Calu3 (cell line): ENCODE measurements at places on chromosomes 12 and 14. TPM values are rescaled to one million over a fixed set of nuclear protein-coding genes. Genes with fewer than 3 reads are reported as not detected.

- H3K27me3 ChIP-seq = no peaks in the 10 kb centered on the region
- H3K27ac ChIP-seq = no peak overlapping the region
- no peaks in the 10 kb centered on the region for H3K4me1 ChIP-seq
- H3K36me3 ChIP-seq = no peaks in the 10 kb centered on the region
- no peak overlapping the region for H3K4me3 ChIP-seq
Measured at GRCh38 chr12:42819846-42820245, 230.3 kb upstream of the PRICKLE1 start.

Gene E2F7
- total RNA-seq = 31.2 and 40.2 TPM in 2 replicates

DNA sequence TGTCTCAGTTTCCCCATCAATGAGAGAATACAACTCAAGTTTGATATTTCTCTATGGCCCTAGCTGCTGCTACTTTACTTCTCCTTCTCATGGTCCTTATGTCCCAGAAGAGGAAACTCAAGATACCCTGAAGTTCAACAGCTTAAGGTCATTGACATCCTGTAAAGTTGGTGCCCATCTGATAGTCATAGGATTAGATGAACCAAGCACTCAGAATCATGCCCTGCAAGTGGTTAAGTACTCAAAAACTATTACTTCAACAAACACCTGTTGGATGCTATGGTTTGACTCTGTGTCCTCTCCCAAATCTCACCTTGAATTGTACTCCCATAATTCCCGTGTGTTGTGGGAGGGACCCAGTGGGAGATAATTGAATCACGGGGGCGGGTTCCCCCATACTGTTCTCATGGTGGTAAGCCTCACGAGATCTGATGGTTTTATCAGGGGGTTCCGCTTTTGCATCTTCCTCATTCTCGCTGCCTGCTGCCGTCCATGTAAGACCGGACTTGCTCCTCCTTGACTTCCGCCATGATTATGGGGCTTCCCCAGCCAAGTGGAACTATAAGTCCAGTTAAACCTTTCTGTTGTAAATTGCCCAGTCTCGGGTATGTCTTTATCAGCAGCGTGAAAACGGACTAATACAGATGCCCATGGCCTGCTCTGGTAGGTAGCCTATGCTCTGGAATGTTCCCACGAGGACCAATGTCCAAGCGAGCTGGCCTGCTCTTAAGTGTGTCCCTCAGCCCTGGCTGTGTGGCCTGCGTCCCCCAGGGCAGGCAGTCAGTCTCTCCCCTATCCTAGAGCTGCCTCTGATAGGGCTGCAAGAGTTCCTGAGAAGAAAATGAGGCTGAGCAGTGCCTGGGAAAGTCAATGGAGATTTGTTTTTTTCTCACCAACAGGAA lies 18.1 kb downstream of the CAMKK2 start:
- no peak overlapping the region for H3K4me3 ChIP-seq
- no peak for DNase-seq
- no peak overlapping the region for H3K27ac ChIP-seq
- no peaks in the 10 kb centered on the region for H3K27me3 ChIP-seq
- peaks cover 16% of the 10 kb centered on the region for H3K4me1 ChIP-seq

DNA sequence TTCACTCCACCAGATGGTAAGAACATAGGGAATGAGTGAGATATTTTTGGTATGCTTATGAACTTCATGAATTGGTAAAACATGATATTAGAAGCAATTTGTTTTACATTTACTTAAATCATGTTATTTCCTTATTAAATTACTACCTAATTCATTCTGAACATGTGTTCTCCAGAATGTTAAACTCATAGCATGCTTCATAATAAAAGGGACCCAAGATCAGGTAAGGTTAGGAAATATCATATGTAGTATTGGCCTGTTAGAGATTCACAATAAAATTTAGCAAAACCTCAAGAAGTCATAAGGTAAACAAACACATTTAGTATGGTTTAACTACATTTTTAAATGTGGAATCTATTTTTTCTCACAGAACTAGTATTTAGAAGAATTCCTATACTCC lies 28.2 kb downstream of the PTPRQ start:
- no peaks in the 10 kb centered on the region for H3K4me1 ChIP-seq
- no peaks in the 10 kb centered on the region for H3K36me3 ChIP-seq
- H3K27me3 ChIP-seq = no peaks in the 10 kb centered on the region
- DNase-seq = no peak

GRCh38 chr14:73777420-73777819 lies 63.2 kb upstream of the PNMA1 start:
- no peaks in the 10 kb centered on the region for H3K36me3 ChIP-seq
- no peak overlapping the region for H3K4me3 ChIP-seq
- no peak overlapping the region for H3K27ac ChIP-seq
